ENCODE measurements at places on chromosomes 6 and 20. TPM values are rescaled to one million over a fixed set of nuclear protein-coding genes. Genes with fewer than 3 reads are reported as not detected.

Gene PTK7
- total RNA-seq: 166 TPM

Gene DEK
- total RNA-seq: 227 TPM

Gene SGK2
- 1.1 TPM for total RNA-seq

Gene ARHGAP18
- total RNA-seq: 45.6 TPM

Gene LAMA4
- total RNA-seq: 105 TPM

Gene POPDC3
- total RNA-seq: 23.6 TPM

Gene POM121L2
- total RNA-seq: not detected

Gene PSORS1C2
- not detected for total RNA-seq

Gene KIFC1
- 15.0 TPM for total RNA-seq

Gene INSM1
- not detected for total RNA-seq

Gene BAK1
- 18.0 TPM for total RNA-seq

Gene SAMD10
- 0.87 TPM for total RNA-seq

Gene SYTL3
- 2.8 TPM for total RNA-seq

Gene HLA-G
- not detected for total RNA-seq

Gene ACOT13
- 7.6 TPM for total RNA-seq

Gene SRMS
- total RNA-seq: not detected

Gene IRF4
- under 0.01 TPM for total RNA-seq

Gene BPIFA1
- total RNA-seq: not detected

Gene SPATA25
- 1.5 TPM for total RNA-seq

Gene TINAG
- total RNA-seq: not detected

Gene PLAGL1
- total RNA-seq: 11.4 TPM

Gene ZBTB12
- 8.1 TPM for total RNA-seq

Gene SYNDIG1
- total RNA-seq: 0.33 TPM

Gene MMP24OS
- total RNA-seq: 17.0 TPM

Gene FILIP1
- 0.62 TPM for total RNA-seq

Gene SCGN
- not detected for total RNA-seq

Gene PTCHD4
- 1.5 TPM for total RNA-seq

Gene VGLL2
- not detected for total RNA-seq

Gene C20orf144
- 0.11 TPM for total RNA-seq

Gene ZNF341
- total RNA-seq: 1.00 TPM

Gene SSTR4
- not detected for total RNA-seq

Gene TMEM244
- total RNA-seq: 0.66 TPM

Gene YWHAB
- 103 TPM for total RNA-seq

Gene ERVFRD-1
- total RNA-seq: 0.12 TPM

Gene ZCCHC3
- total RNA-seq: 13.9 TPM

Gene SRSF12
- total RNA-seq: 0.11 TPM

Gene PYGB
- 142 TPM for total RNA-seq

All from uterine smooth muscle cell (primary cell).